Activated CD8-positive, alpha-beta memory T cell treated with anti-CD3 and anti-CD28 coated beads, Interleukin-2, amount 50 U/mL, for 48 hours (primary cell): ENCODE measurements at places on chromosomes 4 and X.

DNA sequence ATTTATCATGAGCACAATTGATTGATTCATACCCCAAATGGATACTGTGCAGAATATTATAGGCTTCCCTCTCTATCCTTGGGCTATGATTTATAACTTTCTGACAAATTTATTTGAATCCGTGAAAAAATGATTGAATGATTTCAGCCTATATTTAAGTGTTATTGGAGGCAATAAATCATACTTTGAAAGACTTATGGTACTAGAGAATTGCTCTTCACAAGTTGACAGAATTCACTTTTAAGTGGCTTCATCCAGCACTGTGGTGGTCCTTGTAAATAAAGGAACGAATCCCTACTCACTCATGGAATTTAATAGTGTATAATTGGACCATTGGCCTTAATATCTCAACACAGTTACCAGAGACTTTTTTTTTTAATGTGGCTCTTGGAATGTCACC lies 174.8 kb upstream of the TLL1 start:
- DNase-seq = no peak

- no peak for DNase-seq
Measured at GRCh38 chrX:82703551-82703950, 804.5 kb upstream of the POU3F4 start.

- DNase-seq = no peak
Measured at GRCh38 chr4:151785484-151786157, 24.8 kb upstream of the GATB start.

- DNase-seq = no peak
Measured at GRCh38 chrX:41110801-41111625, 25.8 kb downstream of the USP9X start.

DNA sequence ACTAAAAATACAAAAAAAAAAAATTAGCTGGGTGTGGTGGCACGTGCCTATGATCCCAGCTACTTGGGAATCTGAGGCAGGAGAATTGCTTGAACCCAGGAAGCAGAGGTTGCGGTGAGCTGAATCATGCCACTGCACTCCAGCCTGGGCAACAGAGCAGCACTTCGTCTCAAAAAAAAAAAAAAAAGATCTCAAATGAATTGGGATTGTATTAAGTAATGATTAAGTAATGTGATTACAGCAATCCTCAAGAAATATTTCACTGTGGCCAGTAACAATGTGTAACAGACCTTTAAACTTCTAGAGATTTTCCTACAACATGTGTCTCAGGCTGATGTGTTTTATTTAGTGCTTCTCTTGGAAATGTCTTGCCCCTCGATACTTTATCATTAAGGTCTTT lies 46.8 kb downstream of the PKD2 start:
- no peak for DNase-seq

- DNase-seq = no peak
Measured at GRCh38 chr4:89324671-89325070, 17.1 kb upstream of the GPRIN3 start.
